ENCODE measurements at places on chromosomes 6 and 20.

DNA sequence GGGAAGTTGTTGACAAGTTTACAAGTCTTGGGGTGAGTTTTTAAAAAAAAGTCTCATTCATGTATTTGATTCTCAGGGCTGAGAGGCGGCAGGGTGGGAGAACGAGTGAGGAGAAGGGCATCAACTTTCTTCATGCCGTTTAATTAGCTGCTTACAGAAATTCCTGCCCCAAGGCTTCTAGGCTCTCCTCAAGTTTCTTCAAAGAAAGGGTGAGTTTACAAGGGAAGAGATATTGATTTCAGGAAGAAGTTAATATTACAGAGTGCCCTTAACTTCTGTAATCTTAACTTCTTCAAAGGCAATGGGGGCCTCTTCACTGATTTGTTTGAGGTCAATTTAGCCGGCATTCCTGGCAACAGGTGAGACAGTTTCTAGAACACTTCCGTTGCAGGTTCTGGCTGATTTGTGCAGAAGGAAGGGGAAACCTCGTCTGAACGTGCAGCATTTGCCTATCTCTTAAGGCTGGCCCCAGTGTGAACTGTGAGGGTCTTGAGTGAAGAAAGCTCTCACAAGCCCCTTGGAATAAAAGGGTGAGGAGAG is 3.4 kb upstream of the COL12A1 start:
- no peak for DNase-seq

DNA sequence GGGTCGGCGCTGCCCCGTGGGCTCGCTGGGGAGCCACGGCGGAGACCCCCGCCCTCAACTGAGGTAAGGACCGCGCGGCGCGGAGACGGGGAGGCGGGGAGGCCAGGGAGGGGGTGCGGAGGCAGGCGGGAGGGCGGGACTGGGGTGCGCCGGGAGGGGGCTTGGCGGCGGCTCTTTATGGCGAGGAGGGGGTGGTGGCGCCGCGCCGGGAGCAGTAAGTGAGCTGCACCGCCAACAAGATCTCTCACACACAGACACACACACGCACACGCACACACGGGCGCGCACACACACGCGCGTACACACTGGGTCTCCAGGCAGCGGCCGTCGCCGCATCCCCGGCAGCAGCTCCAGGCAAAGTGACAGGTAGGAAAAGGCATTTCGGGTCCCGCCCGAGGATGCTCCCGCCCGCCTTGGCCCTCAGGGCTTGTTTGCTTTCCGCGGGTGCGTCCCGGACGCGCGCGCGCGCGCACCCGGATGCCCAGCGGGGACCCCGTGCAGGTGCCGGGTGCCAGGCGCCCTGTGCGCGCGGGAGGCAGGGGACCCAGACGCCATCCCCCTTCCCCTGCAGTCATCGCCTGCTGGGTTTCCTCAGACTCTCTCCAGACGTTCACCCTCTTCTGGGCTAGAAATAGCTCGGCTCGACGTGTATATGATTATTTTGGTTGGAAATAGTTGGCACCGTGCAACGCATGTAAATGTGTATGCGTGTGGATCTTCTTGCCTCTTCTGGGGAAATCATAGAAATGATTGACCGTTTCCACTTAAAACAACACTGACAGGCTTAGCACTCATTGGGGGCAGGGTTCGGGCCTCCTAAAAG is at the start of gene PLCB4:
Gene PLCB4 (plus strand): TSS at position 247 of the 823 bp plus-strand sequence. CDS start 238,728 bp downstream, outside the sequence.
- DNase-seq = peak; percentile 79

DNA sequence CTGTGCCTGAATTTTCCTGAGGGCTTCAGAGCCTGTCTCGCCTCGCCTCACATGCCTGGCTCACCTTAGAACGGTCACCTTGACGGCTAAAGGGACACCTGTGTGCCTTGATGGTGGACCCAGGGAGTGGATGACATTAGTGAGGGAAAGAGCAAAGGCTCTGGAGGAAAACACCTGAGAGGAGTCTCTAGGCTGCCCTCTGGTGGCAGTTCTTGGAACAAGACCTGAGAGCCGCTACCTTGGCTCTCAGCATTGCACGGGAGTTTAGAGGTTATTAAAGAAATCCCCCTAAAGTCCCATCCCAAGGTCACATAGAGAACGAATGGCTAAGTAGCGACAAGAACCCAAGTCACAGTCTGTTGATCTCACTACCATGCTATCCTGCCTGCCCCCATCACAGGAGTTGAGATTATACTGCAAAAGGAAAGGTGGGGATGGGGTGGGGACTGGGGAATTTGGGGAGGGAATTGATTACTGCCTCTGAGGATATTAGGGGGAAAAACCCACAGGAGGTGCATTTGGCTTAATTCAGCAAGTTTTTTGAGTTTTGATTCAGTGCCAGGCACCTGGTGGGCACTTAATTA is 7.9 kb upstream of the CDSN start:
- DNase-seq = peak; percentile 69

GRCh38 chr6:98787961-98788360 is 46.4 kb upstream of the POU3F2 start:
- DNase-seq = no peak

DNA sequence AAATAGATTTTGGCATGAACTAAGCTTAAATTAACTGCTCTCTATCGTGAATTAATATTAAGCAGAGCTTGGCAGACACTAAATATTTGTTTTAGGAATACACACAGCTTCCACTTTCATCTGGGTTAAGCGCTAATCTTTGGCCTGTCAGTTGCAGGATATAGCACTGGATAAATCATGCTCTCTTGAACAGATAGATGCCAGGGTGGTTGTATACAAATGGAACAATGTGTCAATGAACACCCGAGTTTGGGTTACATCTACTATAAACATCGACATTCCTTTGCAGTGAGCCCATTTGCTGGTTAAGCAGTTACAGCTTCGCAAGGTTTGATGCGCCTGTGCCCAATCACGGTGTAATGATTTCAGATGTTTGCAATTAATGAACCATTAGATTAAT is 338.2 kb upstream of the ZFP64 start:
- DNase-seq = no peak

DNA sequence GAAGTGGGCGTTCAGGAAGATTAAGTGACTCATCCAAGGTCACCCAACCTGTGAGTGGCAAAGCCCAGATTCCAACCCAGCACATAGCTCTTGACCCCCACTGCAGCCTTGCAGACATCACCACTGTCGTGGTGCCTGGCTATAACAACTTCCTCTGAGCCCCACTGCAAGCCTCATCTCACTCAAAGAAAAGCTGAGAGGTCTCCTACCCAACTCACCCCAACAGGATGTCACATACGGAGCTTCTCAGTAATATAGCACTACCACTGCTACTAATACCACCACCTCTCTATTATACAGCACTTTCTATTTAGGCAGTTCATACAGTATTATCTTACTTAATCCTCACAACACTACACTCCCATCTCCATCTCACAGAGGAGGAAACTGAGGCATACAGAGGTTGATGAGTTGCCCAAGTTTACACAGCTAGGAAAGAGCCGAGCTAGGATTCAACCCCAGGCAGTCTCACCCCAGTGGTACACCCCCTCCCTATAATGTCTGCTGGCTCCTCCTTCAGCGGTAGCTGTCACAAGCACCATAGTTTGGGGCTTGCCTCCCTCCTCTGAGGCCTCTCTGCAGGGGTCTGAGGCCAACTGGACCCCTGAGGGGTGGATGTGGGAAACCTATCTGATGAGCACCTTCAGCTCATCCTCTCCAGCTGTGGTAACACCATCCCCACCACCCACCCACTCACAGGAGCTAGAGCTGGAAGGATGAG is 19.5 kb downstream of the TFEB start:
- no peak for DNase-seq

GRCh38 chr20:54407459-54407858 is 67.9 kb upstream of the DOK5 start:
- no peak for DNase-seq

GRCh38 chr6:56958481-56958880 is 3.6 kb downstream of the BEND6 start:
- no peak for DNase-seq

All from kidney (tissue), 22 donors.